Neuronal stem cell (in vitro differentiated cells): ENCODE measurements at places on chromosomes 1 and 21.
A peak's percentile ranks its signal among the peaks of the same experiment; 100 is the strongest.

DNA sequence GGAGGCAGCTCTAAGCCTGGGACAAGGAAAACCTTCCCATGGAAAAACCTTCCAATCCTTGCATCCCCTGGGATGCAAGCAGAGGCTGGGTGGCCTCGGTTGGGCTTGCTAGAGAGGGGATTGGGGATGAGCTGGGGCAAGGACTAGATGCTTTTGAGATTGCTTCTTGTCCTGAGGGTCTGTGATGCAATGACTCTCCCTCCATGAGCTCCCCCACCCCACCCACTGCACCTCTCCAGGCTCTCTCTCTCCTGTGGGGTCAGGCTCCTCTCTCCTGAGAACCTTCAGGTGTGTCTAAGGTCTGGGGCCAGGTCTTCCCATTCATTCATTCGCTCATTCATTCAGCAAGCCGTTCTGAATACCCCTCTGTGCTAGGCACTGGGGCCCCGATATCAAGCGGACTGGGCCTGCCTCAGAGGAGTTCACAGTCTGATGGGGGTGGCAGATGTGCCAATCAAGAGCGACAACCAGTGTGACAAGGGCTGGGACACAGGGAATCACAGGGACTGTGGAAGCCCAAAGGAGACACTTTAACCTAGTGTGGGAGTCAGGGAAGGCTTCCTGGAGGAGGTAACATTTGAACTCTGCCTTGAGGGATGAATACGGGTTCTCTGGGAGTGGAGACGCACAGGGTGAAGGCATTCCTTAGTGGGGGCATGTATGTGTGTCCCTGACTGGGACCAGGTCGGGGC, 6.5 kb downstream of the LDLRAD1 start:
- no peaks in the 10 kb centered on the region for H3K27me3 ChIP-seq
- H3K4me3 ChIP-seq: no peak overlapping the region
- no peaks in the 10 kb centered on the region for H3K4me1 ChIP-seq
- no peak for DNase-seq

DNA sequence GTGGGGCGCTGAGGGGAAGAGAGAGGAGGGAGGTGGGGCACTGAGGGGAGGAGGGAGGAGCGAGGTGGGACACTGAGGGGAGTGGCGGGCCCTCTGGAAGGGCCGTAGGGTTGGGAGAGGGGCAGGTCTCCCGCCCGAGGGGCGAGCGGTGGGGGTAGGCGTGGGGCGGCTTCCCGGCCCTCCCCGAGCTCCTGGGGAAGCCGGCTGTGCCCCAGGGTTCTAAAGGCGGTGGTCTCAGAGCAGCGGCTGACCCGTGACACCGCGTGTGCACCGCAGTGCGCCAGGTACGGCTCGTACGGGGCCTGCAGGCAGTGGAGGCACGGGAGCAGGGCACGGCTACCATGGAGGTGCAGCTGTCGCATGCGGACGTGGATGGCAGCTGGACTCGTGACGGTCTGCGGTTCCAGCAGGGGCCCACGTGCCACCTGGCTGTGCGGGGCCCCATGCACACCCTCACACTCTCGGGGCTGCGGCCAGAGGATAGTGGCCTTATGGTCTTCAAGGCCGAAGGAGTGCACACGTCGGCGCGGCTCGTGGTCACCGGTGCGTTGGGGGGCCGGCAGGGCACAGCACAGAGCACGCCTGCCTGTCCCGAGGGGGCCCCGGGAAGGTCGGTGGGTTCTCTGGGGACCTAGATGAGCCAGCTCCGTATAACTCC, 68.5 kb downstream of the OBSCN start:
- H3K4me3 ChIP-seq: peak overlapping the region; percentile 77
- H3K4me1 ChIP-seq: peaks cover 3% of the 10 kb centered on the region
- DNase-seq: no peak

DNA sequence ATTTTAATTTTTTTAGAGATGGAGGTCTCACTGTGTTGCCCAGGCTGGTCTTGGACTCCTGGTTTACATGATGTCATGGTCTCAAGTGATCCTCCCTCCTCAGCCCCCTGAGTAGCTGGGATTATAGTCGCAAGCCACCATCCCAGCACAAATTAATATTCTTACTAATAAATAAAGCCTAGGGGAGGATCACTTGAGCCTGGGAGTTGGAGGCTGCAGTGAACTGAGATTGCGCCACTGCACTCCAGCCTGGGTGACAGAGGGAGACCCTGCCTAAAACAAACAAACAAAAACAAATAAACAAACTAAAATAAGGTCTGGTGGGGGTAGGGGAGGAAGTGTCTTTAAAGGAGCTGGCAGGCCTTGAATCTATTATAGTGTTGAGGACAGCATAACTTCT, 8.7 kb upstream of the GADD45A start:
- H3K27me3 ChIP-seq: no peaks in the 10 kb centered on the region
- H3K36me3 ChIP-seq: no peaks in the 10 kb centered on the region
- no peak overlapping the region for H3K4me3 ChIP-seq
- H3K4me1 ChIP-seq: peaks cover 11% of the 10 kb centered on the region

DNA sequence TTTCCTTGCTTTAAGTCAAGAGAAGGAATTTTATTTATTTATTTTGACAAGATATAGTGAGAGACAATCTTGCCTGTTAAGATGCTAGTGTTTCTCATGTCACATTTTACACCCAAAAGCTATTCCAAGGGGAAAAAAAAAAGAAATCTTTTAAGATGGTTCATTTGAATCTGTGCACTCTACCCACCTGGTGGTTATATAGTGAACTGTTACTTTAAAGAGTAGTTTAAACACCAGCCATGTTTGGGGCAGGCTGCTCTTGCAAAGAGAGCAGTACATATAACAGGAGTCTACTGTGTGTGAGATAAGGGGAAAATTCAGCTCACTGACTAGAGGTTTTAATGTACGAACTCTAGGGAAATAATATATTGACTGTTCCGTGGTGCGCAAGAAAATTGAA, 3.3 kb upstream of the ELAVL4 start:
- H3K4me3 ChIP-seq: no peak overlapping the region
- DNase-seq: no peak
- H3K27me3 ChIP-seq: peaks cover 9% of the 10 kb centered on the region
- H3K36me3 ChIP-seq: no peaks in the 10 kb centered on the region
- H3K4me1 ChIP-seq: peaks cover 21% of the 10 kb centered on the region

DNA sequence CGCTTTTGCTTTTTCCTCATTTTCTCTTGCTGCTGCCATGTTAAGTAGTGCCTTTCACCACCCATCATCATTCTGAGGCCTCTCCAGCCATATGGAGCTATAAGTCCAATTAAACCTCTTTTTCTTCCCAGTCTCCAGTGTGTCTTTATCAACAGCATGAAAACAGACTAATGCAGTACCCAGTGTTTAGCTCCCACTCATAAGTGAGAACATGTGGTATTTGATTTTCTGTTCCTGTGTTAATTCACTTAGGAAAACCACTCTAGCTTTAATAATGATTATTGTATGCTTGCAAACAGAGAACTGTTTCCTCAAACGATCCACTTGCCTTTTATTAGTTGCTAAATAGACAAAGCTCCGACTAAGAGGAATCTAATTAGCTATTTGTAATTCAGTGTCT, 43.3 kb downstream of the IL23R start:
- DNase-seq: no peak
- no peaks in the 10 kb centered on the region for H3K36me3 ChIP-seq
- no peak overlapping the region for H3K4me3 ChIP-seq
- no peaks in the 10 kb centered on the region for H3K27me3 ChIP-seq
- no peak overlapping the region for H3K27ac ChIP-seq

- no peak overlapping the region for H3K27ac ChIP-seq
- H3K4me1 ChIP-seq: no peaks in the 10 kb centered on the region
- peaks cover 6% of the 10 kb centered on the region for H3K27me3 ChIP-seq
Measured at GRCh38 chr1:84887261-84887934, 5.6 kb downstream of the LPAR3 start.

GRCh38 chr1:214215583-214215982, 65.4 kb upstream of the SMYD2 start:
- H3K27me3 ChIP-seq: no peaks in the 10 kb centered on the region
- H3K36me3 ChIP-seq: no peaks in the 10 kb centered on the region
- peaks cover 3% of the 10 kb centered on the region for H3K4me1 ChIP-seq
- no peak overlapping the region for H3K4me3 ChIP-seq
- no peak for DNase-seq

DNA sequence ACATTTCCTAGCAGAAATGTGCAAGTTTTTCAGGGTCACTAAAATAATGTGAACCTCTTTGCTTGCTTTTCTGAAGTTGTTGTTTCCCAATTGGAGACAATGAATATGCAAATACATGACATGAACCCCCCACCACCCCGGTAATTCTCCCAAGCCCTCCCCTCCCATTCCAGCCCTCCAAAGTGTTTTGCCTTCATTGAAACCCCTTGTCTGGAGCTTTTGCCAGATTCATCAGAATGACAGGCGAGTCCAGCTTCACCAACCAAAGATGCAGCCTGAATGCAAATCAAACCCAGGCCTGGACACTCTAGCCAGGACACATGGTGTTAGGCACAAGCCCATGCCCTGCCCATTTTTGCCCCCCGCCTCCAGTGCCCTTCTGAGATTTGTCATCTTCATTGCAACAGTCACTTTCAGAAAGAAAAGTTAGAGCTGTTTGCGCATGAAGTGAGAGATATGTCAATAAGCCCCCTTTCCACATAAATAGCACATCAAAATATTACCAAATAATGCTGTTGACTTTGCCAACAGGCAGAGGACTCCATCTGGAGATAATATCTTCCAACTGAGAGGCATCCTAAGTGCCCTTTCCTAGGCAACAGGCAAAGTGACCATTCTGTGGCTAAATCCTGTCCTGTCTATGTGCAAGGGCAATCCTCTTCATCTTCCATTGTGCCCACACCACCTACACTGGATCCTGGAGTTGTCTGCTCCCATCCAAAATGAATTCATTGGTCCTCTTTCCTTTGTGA, 145.6 kb upstream of the NFIA start:
- no peaks in the 10 kb centered on the region for H3K4me1 ChIP-seq
- no peaks in the 10 kb centered on the region for H3K36me3 ChIP-seq
- no peak overlapping the region for H3K27ac ChIP-seq
- no peak for DNase-seq
- H3K27me3 ChIP-seq: no peaks in the 10 kb centered on the region

DNA sequence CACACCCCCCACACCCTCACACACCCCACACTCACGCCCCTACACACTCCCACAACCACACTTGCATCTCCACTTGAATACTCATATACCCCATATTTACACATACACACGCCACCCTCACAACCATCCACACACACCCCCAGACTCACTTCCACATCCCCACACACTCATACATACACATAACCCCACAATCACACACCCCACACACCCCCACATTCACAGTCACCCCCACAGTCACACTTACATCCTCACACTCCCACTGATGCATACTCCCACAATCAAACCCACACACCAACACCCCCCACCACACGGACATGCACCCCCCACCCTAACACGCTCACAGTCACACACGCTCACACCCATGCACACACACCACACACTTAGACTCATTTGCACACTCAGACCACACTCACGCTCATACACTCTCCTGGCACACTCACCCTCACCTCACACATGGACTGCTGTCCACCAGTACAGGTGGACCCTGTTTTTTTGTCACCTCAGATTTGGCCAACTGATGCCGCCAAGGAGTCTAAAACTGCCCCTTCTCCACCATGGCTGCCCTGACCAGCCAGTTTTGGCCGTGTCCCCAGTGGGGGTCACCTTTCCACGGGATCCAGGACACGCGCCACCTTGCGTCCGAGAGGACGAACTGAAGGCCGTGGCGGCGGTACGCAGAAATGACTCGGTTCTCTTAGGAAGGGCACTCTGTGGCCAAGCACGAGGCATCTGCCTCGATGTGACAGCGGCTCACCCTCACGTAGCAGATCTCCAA, 45.3 kb upstream of the EDN2 start:
- no peak for DNase-seq
- H3K27me3 ChIP-seq: no peaks in the 10 kb centered on the region
- peak overlapping the region; percentile 5 for H3K4me3 ChIP-seq
- H3K4me1 ChIP-seq: no peaks in the 10 kb centered on the region
- H3K36me3 ChIP-seq: no peaks in the 10 kb centered on the region
- no peak overlapping the region for H3K27ac ChIP-seq
